ENCODE measurements at places on chromosomes 1 and 21. TPM values are rescaled to one million over a fixed set of nuclear protein-coding genes. Genes with fewer than 3 reads are reported as not detected.

- no peaks in the 10 kb centered on the region for H3K27me3 ChIP-seq
- peak; percentile 60 for DNase-seq
- H3K4me1 ChIP-seq: peaks cover 7% of the 10 kb centered on the region
These were observed 13.2 kb downstream of the SLX9 start for GRCh38 chr21:44952929-44953627.

DNA sequence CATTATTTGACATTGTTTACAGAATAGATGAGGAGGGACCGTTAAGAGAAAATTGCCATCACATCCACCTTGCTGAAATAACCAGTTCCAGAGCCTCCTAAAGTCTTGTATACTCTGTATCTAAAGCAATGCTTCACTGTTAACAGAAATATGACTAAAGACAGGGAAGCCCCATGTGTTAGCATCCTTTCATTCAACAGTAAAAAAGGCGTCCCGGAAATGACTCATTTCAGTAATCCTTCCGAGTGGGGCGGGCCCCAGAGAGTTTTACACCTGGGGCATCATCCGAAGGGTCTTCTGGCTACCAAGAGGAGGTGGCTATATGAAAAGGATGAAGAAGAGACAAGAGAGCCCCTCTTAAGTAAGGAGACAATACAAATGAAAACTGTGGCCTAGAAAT lies 227.2 kb downstream of the SLC45A1 start:
- no peaks in the 10 kb centered on the region for H3K27me3 ChIP-seq
- H3K27ac ChIP-seq: no peak overlapping the region
- H3K4me1 ChIP-seq: no peaks in the 10 kb centered on the region
- H3K36me3 ChIP-seq: no peaks in the 10 kb centered on the region
- no peak for DNase-seq
- no peak overlapping the region for H3K4me3 ChIP-seq

DNA sequence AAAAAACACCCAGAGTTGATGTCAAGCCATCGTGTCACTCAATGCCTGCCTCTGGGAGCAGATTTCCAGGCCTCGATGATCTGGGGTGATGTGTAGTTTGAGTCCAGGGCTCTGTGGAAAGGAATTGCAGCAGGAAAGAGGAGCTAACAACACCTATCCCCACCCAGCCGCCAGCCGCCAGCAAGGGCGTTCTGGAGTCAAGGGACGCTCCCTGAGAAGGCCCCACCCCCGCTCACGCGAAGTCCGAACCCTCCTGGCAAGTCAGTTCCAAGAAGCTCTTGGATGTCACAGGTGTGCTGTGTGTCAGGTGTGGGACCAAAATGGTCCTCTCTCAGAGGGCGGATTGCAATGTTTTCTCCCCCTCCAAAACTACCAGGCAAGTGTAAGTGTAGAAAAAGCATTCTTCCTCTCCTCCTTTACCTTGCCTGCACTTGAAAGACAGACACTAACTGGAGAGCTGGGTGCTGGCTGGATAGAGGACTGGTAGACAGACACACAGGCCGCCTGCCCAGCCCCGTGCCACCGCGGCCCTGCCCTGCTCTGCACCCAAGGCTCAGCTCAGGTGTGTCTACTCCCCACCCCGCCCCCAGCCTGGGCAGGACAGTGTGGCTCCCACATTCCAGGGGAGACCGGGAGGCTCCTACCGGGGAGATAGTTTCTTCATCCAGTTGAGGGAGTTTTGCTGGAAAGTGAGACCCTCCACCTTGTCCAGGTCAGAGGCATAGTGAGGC lies 8.5 kb downstream of the AGT start:
- H3K27me3 ChIP-seq: no peaks in the 10 kb centered on the region
- no peak for DNase-seq
- no peaks in the 10 kb centered on the region for H3K36me3 ChIP-seq

DNA sequence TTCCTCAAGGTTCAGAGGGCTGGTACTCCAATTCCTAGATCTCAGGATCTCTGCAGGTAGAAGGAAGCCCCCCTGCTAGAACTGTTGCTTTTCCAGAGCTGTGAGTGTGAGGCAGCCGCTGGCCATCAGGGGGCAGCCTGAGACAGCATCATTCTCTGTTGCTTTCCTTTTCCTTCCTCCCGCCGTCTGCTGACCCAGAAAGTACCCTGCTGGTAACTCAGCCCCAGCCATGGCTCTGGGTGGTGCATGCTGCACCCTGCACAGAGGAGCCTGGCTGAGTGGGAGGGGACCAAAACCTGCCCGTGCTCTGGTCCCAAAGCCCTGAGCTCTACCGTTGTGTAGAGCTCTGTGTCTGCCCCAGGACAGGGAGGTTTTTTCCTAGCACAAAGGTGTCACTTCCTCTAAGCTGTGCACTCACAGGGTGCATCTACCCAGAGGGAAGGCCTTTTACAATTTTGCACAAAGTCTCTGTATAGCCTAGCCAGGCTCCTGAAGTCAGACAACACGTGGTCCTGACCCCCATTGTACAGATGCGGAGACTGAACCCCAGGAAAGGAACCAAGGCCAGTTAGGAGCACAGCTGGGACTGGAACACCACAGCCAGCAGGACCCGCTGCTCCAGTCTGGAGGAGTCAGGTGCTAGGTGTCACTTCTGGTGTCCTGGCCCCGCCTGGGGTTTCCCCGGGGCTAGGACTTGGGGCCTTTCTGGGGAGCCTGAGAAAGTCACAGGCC lies 5.6 kb upstream of the FAM131C start:
- H3K4me1 ChIP-seq: peaks cover 12% of the 10 kb centered on the region
- H3K27me3 ChIP-seq: peaks cover 3% of the 10 kb centered on the region
- H3K36me3 ChIP-seq: no peaks in the 10 kb centered on the region
- H3K27ac ChIP-seq: no peak overlapping the region

GRCh38 chr1:196259316-196259715 lies 348.9 kb downstream of the KCNT2 start:
- H3K4me1 ChIP-seq: no peaks in the 10 kb centered on the region
- H3K4me3 ChIP-seq: no peak overlapping the region
- no peaks in the 10 kb centered on the region for H3K27me3 ChIP-seq
- DNase-seq: no peak

DNA sequence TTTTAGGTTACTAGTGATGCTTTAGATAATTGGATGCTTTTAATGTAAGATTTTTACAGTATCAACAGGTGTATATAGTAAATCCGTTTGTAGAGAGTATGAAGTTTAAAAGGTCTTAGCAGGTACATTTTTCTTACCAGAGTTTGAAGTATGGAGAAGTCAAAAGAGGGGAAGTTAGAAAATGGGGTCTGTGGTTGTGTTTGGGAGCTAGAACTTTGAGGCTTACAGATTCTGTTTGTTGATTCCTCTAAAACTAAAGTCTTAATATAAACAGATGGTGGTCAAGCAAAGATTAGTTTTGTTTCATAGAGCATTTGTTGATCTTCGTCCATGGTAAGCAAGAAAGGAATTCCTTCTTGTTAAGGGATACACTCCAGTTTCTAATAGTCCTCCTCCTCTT lies 35.8 kb downstream of the CDC42 start:
- no peak overlapping the region for H3K4me3 ChIP-seq
- H3K4me1 ChIP-seq: peaks cover 36% of the 10 kb centered on the region
- no peaks in the 10 kb centered on the region for H3K27me3 ChIP-seq
- H3K27ac ChIP-seq: no peak overlapping the region
- DNase-seq: no peak

- DNase-seq: no peak
- H3K36me3 ChIP-seq: no peaks in the 10 kb centered on the region
- H3K4me3 ChIP-seq: no peak overlapping the region
- no peak overlapping the region for H3K27ac ChIP-seq
- no peaks in the 10 kb centered on the region for H3K4me1 ChIP-seq
- peaks cover 27% of the 10 kb centered on the region for H3K27me3 ChIP-seq
These were observed 87.3 kb upstream of the SMYD2 start for GRCh38 chr1:214193691-214194090.

DNA sequence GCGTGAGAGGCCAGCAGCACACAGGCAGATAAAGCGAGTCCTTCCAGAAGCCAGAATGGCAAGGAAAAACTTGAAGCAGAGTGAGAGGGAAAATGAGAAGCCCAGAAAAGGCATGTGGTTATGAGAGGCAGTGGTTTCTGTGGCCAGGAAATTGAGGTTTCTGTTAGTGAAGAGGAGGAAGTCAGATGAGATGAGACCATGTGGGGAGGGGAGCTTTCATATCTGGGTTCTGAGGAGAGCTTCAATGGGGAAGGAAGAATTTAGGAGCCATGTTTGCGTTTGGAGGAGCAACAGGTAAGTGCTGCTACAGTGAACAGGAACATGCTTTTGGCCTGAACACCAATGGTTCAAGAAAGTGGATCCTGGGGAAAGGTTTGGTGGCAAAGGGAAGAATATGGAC lies 6.1 kb upstream of the CD1A start:
- no peak for DNase-seq
- no peaks in the 10 kb centered on the region for H3K27me3 ChIP-seq
- H3K27ac ChIP-seq: no peak overlapping the region

GRCh38 chr1:68164918-68165317 lies 67.4 kb downstream of the WLS start:
- no peak for DNase-seq
- no peak overlapping the region for H3K4me3 ChIP-seq
- no peaks in the 10 kb centered on the region for H3K4me1 ChIP-seq
- H3K27ac ChIP-seq: no peak overlapping the region

DNA sequence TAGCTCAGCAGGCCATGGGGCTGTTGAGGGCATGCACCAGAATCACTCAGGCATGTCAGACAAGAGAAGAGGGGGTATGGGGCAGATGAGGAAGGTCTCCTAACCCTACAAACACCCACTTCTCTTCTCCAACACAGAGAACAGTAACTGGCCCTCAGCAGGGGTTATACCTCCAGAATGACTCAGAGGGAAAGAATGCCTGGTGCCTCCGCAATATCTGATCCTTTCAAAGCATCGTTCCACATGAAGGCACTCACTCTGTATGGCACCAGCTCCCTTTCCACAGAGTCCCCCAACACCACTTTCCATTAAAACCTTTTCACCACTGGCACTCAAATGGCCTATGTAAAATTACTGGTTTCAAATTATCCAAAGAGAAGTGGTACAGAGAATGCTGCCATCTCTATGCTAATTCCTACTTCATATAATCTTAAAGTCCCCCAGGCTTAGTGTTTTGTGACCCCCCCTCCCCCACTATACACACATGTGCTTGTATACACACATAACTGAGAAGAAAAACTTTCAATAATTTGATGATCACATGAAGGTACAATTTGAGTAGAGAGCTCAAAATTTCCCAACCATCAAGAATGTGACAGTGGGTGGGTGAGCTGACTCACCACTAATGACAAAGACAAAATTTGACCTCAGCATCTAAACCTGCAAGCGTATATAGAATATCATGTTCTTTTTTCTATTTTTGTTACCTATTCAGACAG lies 91.5 kb downstream of the SIPA1L2 start:
- no peak overlapping the region for H3K27ac ChIP-seq
- H3K4me1 ChIP-seq: no peaks in the 10 kb centered on the region
- no peak overlapping the region for H3K4me3 ChIP-seq

GRCh38 chr1:203408486-203409481 lies 57.9 kb upstream of the FMOD start:
- H3K27ac ChIP-seq: peak overlapping the region; percentile 30
- peaks cover 34% of the 10 kb centered on the region for H3K4me1 ChIP-seq
- no peak overlapping the region for H3K4me3 ChIP-seq
- H3K27me3 ChIP-seq: no peaks in the 10 kb centered on the region
- H3K36me3 ChIP-seq: no peaks in the 10 kb centered on the region

GRCh38 chr1:107057197-107058133 lies 991 bp downstream of the PRMT6 start:
- peak overlapping the region; percentile 74 for H3K4me3 ChIP-seq
- peaks cover 15% of the 10 kb centered on the region for H3K4me1 ChIP-seq
- no peaks in the 10 kb centered on the region for H3K27me3 ChIP-seq
- peak overlapping the region; percentile 86 for H3K27ac ChIP-seq
- DNase-seq: peak; percentile 85

GRCh38 chr1:211697356-211697755 lies 21.9 kb upstream of the NEK2 start:
- DNase-seq: no peak
- H3K4me3 ChIP-seq: no peak overlapping the region
- no peaks in the 10 kb centered on the region for H3K27me3 ChIP-seq

- H3K4me3 ChIP-seq: no peak overlapping the region
- H3K4me1 ChIP-seq: no peaks in the 10 kb centered on the region
- H3K27ac ChIP-seq: no peak overlapping the region
- no peaks in the 10 kb centered on the region for H3K36me3 ChIP-seq
These were observed 207.6 kb downstream of the S1PR1 start for GRCh38 chr1:101444381-101444780.

- H3K36me3 ChIP-seq: no peaks in the 10 kb centered on the region
- no peak overlapping the region for H3K27ac ChIP-seq
- no peaks in the 10 kb centered on the region for H3K4me1 ChIP-seq
These were observed 302.0 kb upstream of the ADGRL2 start for GRCh38 chr1:81498471-81499462.

- H3K4me1 ChIP-seq: no peaks in the 10 kb centered on the region
- H3K36me3 ChIP-seq: no peaks in the 10 kb centered on the region
- no peak overlapping the region for H3K27ac ChIP-seq
- no peak for DNase-seq
- H3K27me3 ChIP-seq: peaks cover 5% of the 10 kb centered on the region
These were observed 31.0 kb upstream of the VWA5B1 start for GRCh38 chr1:20259646-20260045.

DNA sequence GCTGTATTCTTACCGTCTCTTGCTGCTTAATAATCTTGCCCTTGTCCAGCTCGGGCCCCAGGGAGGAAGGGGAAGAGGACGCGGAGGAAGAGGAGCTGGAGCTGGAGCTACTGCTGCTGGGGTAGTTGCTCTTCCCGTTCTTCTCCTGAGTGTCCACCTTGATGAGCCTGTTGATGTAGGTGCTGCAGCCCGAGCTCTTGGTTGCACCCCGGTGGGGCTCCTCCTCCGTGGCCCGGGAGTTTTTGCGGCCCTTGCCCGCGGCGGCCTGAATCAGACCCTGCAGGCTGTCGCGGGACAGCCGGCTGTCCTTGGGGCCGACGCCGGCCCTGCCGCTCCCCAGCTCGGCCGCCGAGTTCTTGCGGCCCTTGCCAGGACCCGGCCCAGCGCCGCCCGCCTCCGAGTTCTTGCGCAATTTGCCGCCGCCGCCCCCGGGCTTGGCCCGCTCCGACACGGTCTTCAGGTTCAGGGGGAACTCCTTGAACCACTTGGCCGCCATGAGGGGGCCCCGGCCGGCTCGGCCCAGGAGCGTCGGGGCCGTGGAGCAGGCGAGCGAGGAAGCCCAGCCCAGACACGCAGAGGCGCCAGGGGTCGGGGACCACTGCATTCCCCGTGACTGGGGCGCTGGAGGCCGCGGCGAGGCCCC lies 475 bp upstream of the TDRD10 start:
- peak overlapping the region; percentile 84 for H3K27ac ChIP-seq
- H3K36me3 ChIP-seq: peaks cover 11% of the 10 kb centered on the region
- peak overlapping the region; percentile 61 for H3K4me3 ChIP-seq
- H3K27me3 ChIP-seq: no peaks in the 10 kb centered on the region
- H3K4me1 ChIP-seq: peaks cover 26% of the 10 kb centered on the region

- H3K27me3 ChIP-seq: no peaks in the 10 kb centered on the region
- H3K4me1 ChIP-seq: peaks cover 29% of the 10 kb centered on the region
- no peak overlapping the region for H3K4me3 ChIP-seq
- no peaks in the 10 kb centered on the region for H3K36me3 ChIP-seq
- no peak overlapping the region for H3K27ac ChIP-seq
These were observed 203.4 kb upstream of the RAB4A start for GRCh38 chr1:229067546-229067945.

GRCh38 chr1:24893431-24893830 lies 36.6 kb downstream of the RUNX3 start:
- H3K4me1 ChIP-seq: no peaks in the 10 kb centered on the region
- H3K36me3 ChIP-seq: no peaks in the 10 kb centered on the region
- DNase-seq: peak; percentile 61
- H3K27ac ChIP-seq: no peak overlapping the region

Gene SLC9C2
- 0.26 TPM for total RNA-seq

Gene HSD11B1
- 16.9 TPM for total RNA-seq

Gene SRGAP2B
- total RNA-seq: 35.1 TPM

Gene AHDC1
- 34.2 TPM for total RNA-seq

Gene GNG12
- total RNA-seq: 59.8 TPM

Gene ESRRG
- total RNA-seq: 0.29 TPM

Gene HSF2BP
- 0.41 TPM for total RNA-seq

Gene RGS8
- not detected for total RNA-seq

Gene GSTM2
- 37.3 TPM for total RNA-seq

Gene LRRC7
- not detected for total RNA-seq

Data from upper lobe of right lung (tissue), 1 donor.